Uterus (tissue), 4 donors: ENCODE measurements at places on chromosomes 12 and 14. TPM values are rescaled to one million over a fixed set of nuclear protein-coding genes. Genes with fewer than 3 reads are reported as not detected.

- no peak for DNase-seq
These were observed 411.9 kb downstream of the TMEM121 start for GRCh38 chr14:105938055-105938863.

- DNase-seq, result no peak
These were observed 115.0 kb upstream of the SRRM4 start for GRCh38 chr12:118866346-118866745.

DNA sequence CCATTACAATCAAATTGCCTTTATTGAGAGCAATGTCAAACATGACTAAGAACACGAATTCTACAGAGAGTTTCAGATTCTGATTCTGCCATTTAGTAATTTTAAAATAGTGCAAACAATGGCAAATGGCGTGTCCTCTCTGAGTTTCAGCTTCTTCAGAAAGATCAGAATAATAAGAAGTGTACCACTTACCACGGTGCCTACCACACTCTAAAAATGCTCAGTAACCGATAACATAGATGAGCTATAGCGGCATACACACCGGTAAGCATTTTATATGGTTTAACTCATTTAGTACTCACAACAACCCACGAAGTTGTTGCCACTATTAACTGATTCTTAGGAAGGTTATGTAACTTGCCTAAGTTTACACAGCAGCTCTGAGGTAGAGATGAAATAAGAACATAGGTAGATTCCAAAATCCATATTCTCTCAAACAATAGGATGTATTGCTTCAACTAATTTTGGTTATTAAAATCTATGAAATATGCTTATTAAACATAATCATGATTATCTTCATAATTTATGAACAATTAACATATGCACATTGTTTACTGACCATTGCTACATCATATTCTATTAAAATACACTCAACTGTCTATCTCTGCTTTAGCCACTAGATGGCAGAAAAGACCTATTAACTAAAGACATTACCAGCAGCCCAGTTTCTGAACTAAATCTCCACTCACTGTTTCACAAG is 38.3 kb downstream of the SLC6A15 start:
- DNase-seq, result no peak

GRCh38 chr12:46459861-46460545 is 87.4 kb upstream of the SLC38A2 start:
- no peak for DNase-seq

- DNase-seq, result no peak
These were observed 72.4 kb downstream of the FLRT2 start for GRCh38 chr14:85602345-85602744.

GRCh38 chr12:126219139-126219538 is 1153.9 kb downstream of the AACS start:
- DNase-seq, result no peak

GRCh38 chr14:90785876-90786450 is 30.3 kb downstream of the TTC7B start:
- no peak for DNase-seq

DNA sequence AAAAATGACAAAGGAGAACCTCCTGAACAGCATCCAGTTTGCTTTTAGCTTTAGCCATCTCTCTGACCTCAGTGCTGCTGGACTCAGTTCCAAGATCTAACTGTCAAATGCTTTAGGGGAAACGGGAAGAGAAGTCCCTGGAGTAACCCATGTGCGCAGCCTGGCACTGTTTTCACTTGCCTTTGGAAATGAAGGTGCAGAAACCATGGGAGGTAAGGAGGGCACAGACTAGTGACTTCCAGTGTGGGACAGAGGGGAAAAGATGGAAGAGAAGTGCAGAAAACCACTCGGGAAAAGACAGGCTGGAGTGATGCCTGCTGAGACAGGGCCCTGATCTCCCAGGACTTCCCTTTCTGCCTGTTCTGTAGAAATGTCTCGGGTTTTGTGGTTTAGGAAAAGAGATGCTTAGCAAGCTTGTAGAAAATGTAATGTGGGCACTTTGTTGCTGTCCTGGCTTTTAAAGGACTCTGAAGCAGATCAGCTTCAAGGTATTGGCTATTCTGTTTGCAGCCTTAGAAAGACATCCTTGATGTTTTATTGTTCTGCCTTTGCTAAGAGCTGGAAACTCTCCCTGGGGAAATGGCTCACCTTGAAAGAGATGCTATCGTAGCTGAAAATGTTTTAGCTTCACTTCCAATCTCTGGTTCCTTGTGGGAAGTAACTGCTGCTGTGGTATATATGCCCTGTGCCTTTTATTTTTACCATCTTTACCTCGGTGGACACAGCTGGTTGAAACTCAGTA is 124.6 kb upstream of the HIF1A start:
- DNase-seq, result no peak

DNA sequence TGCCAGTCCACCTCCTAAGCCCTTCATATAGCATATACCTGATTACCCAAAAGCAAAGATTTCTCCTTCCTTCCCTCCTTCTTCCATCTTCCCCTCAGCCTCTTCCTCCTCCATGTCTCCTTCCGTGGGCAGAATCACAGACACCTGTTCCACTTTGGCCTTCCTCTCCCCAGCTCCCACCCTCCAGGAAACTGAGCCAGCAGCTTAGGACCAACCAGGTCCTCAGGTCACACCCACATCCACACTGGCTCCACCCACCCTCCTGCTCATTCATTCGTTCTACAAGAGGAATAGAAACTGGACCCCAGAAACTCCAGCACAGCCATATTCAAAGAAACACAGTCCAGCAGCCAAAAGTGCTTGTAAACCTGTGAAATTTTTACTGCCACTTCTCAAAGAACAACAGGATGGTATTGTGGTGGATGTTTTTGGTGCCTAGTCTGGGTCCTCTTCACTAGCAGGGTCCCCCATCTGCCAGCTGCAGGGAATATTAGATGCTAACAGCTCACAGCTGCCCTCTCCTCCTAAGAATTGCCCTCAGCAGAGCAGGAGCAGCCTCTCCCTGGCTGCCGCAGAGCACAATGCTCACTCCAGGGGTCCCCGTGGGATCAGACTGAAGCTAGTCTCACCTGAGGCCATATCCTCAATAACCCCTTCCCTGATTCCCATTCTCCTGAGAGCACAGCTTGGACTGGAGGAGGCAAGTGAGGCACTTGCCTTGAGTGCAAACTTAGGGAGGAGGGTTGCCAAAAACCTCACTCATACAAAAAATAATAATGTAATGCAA is 18.4 kb downstream of the CMKLR1 start:
- no peak for DNase-seq

DNA sequence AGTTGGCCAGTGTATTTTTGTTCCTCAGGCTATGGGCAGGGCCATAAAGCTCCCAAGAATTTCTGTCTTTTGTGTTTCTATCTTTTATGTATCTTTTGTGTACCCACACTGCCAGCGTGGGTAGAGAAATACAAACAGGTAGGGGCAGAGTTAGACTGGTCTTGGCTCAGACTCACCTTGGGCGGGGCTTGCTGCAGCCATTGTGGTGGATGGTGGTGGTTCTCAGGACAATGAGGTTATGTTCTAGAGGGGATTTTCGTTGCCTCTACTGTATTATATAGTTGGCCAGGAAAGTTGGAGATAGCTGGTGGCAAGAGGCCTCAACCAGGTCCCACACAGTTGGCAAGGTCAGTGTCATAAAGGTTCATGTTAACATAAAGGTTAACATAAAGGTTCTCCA is 977.5 kb upstream of the LRFN5 start:
- no peak for DNase-seq

FERMT2 gene
- 201 TPM for total RNA-seq

ERO1A gene
- 34.0 TPM for total RNA-seq
